NCI-H446 (cell line): ENCODE measurements at places on chromosomes 16 and 17.
A peak's percentile ranks its signal among the peaks of the same experiment; 100 is the strongest.

DNA sequence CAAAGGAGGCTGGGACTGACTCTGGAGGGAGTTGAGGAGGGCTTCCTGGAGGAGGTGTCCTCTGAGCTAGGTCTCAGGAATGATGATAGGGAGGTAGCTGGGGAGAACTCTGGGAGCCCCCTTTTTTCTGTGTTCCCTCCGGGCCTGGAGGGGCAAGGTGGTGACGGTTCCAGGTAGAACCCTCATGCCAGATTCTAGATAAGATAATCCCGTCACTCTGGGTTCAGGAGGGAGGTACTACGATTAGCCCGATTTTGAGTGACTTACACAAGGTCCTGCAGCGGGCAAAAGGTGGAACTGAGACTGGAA lies 18.7 kb upstream of the ADGRG3 start:
- DNase-seq, result no peak

DNA sequence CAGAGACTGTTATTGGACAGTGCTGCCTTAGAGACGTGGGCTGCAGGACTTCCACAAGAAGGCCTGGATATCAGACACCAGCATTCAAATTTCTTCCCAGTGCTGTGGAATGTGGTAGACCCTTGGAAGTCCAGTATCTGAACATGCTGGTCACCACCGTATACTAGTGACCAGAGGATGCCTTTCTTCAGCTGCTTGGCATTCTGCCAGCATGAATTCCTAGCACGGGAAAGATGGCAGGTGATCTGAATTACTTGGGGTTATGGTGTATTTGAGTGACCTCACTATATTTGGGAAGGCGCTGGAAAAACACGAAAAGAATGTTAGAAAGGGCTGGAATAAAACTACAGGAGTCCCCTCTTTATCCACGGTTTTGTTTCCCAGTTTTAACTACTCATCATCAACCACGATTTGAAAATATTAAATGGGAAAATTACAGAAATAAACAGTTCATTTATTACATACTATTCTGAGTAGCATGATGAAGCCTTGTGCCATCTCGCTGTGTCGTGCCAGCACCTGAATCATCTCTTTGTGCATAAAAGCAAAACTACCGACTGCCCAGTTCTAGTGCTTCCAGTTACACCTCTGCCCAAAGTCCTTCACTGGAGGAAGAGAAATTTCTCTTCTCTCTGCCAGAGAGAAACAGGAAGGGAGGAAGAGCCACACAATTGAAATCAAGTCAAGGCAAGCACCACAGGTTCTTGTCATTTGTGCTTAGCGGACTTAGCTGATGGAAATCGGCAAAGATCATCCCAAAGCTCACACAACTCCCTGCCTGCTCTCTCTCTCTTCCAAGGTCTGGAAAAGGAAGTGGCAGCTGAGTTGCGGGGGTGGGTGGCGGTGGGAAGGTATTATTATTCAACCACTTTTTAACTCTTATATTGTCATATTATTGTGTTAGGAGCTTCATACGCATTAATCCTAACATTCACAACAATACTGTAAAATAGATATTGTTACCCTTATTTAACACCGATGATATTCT lies 1.4 kb upstream of the CHST4 start:
- no peak for DNase-seq

GRCh38 chr17:61122326-61122913 lies 277.2 kb upstream of the TBX2 start:
- no peak for DNase-seq

- no peak for DNase-seq
Measured at GRCh38 chr16:12965274-12965804, 63.9 kb downstream of the SHISA9 start.

DNA sequence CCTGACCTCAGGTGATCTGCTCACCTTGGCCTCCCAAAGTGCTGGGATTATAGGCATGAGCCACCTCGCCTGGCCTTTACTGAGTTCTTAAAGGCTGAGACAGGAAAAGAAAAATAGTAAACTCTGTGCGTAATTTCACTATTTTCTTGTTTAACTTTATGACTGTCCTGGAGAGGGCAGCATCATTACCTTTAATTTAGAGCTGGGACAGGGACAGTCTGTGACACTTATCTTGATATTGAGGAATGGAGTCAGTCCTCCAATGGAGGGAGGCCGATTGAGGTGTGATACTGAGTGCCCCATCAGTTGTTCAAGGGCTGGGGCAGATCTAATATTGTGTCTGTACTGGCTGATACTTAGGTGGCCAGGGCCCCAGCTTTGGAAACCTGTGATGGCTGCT lies 21.5 kb upstream of the SPN start:
- DNase-seq, result no peak

- no peak for DNase-seq
Measured at GRCh38 chr17:31496097-31496496, 104.6 kb downstream of the RAB11FIP4 start.

- DNase-seq, result no peak
Measured at GRCh38 chr16:1655269-1655807, 22.7 kb upstream of the JPT2 start.

DNA sequence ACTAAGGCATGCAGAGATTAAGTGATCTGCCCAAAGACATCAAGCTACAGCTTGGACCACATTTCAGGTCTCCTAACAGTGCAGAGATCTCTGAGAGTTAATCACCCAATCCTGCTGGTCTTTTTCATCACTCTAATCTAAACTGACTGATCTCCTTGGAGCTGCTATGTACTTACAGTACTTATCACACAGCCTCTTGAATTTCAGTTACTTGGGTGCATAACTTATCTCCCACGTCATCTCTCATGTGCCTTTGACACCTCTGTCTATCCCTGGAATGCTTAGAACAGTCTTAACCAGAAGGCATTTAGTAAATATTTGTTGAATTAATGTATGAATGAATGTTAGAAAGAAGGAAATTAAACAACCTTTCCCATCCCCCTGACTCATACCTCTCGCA lies 139.0 kb downstream of the SNX11 start:
- no peak for DNase-seq

DNA sequence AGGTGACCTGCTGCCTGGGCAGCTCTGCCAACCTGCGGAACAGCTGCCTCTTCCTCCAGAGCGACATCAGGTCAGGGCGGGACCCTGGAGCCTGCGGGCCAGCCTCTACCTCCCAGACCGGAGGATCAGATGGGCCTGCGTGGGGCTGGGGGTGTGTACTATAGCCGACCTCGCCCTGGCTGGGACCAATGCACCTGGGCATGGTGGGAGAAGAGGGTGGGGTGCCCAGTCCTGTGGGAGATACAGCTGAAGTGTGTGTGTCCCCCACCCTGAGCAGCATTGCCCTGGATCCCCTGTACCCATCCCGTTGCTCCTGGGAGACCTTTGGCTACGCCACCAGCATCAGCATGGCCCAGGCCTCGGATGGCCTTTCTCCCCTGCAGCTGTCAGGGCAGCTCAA lies 19.3 kb downstream of the CASKIN2 start:
- no peak for DNase-seq

- DNase-seq, result no peak
Measured at GRCh38 chr16:80027007-80027965, 426.7 kb upstream of the MAF start.

GRCh38 chr16:89442990-89443726 lies 47.2 kb downstream of the ANKRD11 start:
- no peak for DNase-seq

DNA sequence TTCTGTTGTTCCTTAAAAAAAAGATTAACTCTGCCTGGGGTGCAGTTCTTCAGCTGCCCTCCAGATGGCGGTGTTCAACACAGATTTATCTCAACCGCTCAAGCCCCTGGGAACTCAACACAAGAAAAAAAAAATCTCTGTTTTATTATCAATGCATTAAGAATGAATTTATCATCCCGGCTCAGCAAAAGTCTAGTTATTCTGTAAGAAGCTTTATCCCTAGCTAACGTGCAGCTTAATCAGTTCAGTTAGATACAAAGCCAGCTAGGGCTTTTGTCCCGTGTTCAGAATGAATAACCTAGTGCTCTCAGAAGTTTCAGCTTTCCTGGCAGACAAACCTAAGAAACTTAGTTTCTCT lies 475.9 kb upstream of the CCL2 start:
- DNase-seq, result no peak

DNA sequence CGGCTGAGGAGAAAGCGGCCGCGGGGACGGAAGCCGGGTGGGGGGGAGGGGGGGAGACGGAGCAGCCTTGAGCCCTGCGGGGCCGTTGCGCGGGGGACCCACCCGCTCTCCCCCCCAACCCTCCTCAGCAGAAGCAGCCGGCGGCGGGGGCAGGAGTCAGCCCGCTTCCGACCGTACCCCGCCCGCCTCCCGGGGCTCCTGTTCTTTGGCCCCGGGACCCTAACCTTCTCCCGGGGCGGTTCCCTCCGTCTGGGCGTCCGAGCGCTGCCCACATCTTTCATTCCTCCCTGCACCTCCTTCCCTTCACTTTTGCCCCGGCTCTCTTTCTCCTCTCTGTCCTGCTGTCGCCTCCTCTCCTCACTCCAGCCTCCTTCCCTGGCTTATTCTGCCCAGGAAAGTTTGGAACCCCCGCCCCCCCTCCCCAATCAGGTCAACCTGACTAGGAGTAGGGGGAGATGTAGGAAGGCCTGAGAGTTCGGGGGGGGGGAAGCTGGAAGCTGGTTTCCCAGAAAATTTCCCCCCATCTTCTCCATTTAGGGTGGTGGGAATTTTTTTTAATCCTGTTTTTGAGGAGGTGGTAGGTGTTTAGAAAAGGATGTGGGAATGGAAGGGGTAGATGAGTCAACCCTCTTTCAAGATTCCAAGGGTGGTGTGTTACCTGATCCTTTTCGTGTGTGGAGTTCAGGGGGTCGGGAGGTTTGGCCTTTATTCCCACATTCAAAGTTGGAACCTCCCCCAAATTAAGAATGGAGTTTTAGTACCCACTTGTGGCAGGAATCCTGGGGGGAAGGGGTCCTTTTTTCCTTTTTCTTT lies 427 bp upstream of the NLK start:
- no peak for DNase-seq

GRCh38 chr16:75927810-75928209 lies 201.5 kb upstream of the CPHXL start:
- no peak for DNase-seq

DNA sequence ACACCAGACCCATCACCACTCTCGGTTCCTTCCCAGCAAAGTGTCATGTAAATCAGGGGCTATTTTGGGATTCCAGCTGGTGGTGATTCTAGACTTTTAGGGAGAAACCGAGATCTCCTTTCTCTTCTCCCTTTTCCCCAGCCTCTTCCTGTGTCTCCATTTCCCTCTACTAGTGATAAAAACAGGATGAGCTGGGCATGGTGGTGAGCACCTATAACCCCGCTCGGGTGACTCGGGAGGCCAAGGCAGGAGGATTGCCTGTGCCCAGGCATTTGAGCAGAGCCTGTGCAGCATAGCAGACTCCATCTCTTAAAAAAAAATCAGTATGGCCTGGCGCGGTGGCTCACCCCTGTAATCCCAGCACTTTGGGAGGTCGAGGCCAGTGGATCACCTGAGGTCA lies 6.1 kb downstream of the TBX21 start:
- no peak for DNase-seq

DNA sequence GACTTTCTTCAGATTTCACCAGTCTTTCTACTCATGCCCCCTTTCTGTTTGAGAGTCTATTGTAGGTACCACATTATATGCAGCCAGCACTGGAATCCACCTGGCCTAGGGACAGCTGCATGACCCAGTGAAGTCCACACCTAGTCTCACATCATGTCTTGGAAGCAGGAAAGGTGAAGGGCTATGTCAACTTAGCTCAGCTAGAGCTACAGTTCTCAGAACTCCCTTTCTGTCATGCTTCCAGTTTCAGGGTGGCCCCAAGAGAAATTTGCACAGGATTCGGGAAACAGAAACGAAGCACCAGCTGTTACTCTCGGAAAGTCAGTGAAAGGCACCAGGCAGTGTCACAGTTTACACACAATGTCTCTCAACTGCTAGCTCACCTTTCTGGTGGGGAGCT lies 51.6 kb upstream of the NLRP1 start:
- DNase-seq, result no peak

- no peak for DNase-seq
Measured at GRCh38 chr16:89565506-89566372, 5.3 kb downstream of the RPL13 start.

- DNase-seq, result no peak
Measured at GRCh38 chr17:64269687-64270649, 6.9 kb upstream of the TEX2 start.

- no peak for DNase-seq
Measured at GRCh38 chr16:82011199-82011641, at the start of gene SDR42E1. Gene SDR42E1 (minus strand): TSS chr16:82011470. CDS start chr16:82000858, 10,612 bp downstream.

GRCh38 chr17:2174468-2175293 lies 119.8 kb downstream of the HIC1 start:
- DNase-seq, result no peak

- DNase-seq, result no peak
Measured at GRCh38 chr16:12513076-12513790, 290.5 kb downstream of the CPPED1 start.

DNA sequence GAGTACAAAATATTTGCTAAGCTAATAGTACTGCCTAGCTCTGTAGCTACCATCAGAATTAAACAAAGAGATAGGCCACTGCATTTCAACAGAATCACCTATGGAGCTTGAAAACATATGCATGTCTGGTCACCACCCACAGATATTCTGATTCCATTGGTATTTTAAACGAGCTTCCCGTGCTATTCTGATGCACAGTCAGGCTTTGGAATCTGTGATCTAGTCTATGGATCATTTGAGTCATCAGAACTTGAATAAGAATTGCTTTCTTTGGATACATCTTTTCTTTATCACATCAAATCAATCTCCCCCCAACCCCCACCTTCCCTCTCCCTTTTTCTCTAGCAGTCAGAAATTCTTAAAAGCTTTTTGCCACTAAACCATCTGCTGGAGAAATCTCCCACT lies 124.7 kb downstream of the NPIPB5 start:
- no peak for DNase-seq

- DNase-seq, result no peak
Measured at GRCh38 chr17:46820592-46821450, 2.3 kb upstream of the WNT3 start.

DNA sequence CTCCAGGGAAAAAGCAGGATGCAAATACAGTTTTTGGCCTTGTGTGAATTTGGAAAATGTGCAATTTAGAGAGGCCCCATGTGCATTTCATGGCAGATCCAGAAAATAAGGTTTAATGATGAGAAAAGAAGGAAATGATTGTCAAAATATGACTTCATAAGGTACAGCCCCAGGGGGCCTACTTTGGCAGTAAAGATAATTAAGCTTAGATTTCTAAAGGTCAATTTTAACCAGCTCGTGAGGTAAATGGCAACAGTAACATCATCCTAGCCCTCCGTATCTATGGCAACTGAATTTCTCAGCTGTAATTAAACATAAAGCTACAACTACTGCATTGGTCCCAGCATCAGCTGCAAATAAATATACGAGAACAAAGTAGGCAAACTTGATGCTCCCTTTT lies 30.0 kb upstream of the PRSS54 start:
- DNase-seq, result no peak

- peak; percentile 67 for DNase-seq
Measured at GRCh38 chr16:30526137-30526822, at the start of gene ZNF768. Gene ZNF768 (minus strand): TSS chr16:30526566. CDS start chr16:30526413, 153 bp downstream.

GRCh38 chr17:47643116-47643515 lies 6.6 kb upstream of the KPNB1 start:
- DNase-seq, result no peak

GRCh38 chr17:47935961-47936360 lies 5.4 kb upstream of the PNPO start:
- no peak for DNase-seq
